ENCODE measurements at places on chromosomes 13 and 19.

- DNase-seq: no peak
Measured at GRCh38 chr13:45320876-45321629, 19.9 kb downstream of the TPT1 start.

DNA sequence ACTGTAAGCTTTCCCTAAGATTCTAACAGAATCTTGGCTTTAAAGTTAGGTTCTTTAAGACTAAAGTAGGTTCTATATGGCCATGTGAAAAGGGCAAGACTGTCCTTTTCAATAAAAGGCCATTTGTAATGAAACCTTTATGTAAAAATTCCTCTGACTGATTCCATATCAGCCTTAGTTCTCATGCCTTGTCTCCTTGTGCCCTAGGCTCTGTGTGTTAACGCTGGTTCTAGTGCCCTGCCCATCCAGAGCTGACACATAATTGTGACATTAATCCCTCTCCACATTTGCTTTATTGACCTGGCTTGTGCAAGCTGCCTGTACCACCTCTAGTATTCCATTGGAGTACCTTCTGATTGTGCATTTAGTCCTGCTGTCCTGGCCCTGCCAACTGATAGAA lies 28.2 kb downstream of the CYSLTR2 start:
- no peak for DNase-seq

DNA sequence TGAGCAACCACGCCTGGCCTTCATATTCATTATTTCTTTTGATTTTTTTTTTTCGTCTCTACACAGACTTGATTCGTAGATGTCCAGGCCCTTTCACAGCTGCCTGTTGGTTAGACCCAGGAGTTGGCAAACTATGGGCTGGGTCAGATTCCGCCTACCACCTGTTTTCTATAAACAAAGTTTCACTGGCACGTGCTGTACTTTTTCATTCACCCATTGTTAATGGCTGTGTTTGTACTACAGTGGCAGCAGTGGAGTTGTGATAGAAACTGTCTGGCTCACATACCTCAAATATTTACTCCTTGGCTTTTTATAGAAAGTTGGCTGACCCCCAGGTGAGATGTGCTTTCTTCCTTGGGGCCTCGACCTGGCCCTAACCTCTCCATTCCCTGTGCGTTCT lies 72.9 kb upstream of the TEX29 start:
- DNase-seq: no peak

DNA sequence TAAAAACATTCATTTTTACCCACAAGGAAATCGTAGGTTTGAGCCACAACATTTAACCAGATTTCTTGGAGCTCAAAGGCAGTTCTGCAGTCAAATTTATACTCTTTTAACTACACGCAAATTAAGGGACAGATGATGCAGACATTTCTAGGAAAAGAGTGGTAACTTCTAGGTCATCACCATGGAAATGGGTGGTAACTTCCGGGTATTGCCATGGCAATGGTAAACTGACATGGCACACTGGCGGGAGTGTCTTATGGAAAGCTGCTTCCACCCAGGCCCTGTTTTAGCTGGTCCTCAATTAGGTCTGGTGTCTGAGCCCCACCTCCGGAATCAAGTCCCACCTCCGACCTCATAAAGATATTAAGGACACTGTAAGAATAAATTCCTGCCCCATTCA lies 10.4 kb upstream of the LYPD5 start:
- DNase-seq: no peak

DNA sequence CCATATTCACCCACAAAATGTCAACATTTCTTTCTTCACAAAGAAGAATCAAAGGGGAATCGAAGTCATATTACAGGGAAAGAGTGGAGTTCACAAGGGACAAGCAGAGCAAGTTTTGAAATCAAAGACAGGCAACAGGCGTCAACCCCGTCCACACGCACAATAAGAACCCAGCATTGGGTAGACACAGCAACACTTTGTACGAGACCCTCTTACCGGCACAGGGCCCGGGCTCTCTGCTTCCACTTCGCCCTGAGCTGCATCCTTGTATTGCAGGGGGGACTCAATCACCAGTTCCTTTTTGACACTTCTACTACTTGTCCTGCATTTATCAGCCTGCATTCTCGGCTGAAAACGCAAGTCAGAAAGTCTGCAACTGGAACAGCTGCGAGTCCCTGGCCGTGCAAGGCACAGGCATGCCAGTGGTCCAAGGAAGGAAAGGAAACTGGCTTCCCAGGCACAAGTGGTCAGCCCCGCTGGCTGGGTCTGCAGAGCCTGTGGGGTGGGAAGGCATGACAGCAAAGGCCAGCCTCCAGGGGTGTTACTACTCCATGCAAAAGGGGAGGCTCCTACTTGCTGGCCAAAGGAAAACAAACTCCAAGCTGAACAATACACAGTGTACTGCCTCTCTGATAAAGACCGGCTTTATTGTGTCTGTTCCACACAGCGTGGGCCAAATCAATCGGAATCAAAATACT lies at the start of gene DOCK9:
TSS of gene DOCK9 (minus strand) at position 497 of the 698 bp plus-strand sequence. CDS start at position 342, 155 bp downstream.
- peak; percentile 97 for DNase-seq

GRCh38 chr13:94139393-94139995 lies 340.0 kb downstream of the DCT start:
- no peak for DNase-seq

- DNase-seq: no peak
Measured at GRCh38 chr19:12331211-12331941, 2.1 kb downstream of the ZNF563 start.

GRCh38 chr13:37484056-37484455 lies 114.5 kb downstream of the POSTN start:
- no peak for DNase-seq

DNA sequence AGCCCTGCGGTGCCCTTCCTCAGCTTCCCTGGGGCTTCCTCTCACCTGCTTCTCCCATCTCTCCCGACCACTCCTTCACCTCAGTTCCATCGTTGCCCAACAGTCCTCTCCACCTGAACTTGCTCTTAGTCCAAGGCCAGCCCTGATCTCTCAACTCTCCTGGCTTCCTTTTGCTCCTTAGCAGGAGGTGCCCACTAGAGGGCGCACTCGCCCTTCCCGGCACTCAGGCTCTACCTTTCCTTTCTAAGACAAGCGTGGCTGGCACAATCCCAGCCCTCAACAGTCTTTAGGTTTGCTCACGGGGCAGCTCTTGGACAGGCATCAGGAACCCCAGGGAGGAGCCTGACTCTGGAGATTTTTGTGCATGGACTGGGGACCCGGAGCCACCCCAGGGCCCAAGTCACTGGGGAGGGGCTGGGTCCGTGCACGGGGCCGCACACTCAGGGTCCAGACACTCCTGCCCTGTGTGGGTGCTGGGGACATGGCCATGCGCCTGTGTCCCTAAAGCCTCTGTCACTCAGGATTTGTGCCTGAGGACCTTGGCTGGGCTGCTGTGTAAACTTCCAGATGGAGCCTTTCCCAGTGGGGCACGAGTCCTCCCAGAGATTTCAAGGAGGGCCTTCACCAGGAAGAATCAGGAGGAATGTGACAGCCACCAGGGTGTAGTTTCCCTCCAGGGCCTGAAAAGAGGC lies 12.1 kb upstream of the CEACAM8 start:
- DNase-seq: peak; percentile 13

GRCh38 chr19:58305932-58306323 lies 751 bp downstream of the ERVK3-1 start:
- DNase-seq: no peak

GRCh38 chr13:75219479-75220237 lies 262.3 kb downstream of the TBC1D4 start:
- peak; percentile 57 for DNase-seq

DNA sequence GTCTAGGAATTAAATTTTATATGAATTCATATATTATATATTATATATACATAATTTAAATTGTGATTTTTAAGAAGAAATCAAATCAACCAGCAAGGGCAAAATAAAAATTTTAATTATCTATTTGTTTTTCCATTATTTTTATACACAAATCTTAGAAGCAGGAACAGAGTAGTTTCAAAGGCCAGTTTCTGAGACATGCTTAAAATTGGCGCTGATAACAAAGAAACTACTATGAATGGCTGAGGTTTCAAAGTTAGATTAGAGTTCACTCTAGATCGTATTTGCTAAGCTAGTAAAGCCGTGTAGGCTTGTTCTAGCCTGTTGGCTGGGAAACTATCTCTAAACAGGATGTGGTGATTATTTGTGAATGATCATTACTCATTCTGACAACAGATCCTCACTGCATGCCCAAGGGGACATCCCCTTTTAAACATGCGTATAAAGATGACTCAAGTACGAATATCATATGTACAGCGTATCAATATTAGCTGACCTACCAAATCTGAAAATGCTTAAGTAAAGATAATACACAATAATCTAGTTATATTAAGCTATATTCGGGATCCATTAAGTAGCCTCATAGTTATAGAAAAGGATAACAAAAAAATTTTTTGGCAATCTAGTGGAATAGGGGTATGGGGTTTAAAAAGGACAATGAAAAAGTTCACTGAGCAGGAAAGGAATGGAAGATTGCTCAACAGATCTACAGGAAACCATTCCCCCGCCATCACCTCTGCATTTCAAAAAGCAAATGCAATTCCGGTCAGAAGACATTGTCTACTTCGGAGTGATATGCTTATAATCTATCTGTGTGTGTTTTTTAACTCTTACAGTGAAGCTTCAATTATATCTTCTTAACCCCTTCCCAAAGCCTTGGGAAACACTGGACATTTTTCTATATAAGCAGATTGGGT lies 150.1 kb downstream of the SHISA2 start:
- DNase-seq: no peak

GRCh38 chr13:98216135-98216565 lies 39.1 kb upstream of the RNF113B start:
- peak; percentile 24 for DNase-seq

GRCh38 chr13:46553521-46553885 lies 533 bp downstream of the LRCH1 start:
- no peak for DNase-seq

GRCh38 chr13:113616991-113617749 lies 32.6 kb downstream of the TFDP1 start:
- DNase-seq: no peak

DNA sequence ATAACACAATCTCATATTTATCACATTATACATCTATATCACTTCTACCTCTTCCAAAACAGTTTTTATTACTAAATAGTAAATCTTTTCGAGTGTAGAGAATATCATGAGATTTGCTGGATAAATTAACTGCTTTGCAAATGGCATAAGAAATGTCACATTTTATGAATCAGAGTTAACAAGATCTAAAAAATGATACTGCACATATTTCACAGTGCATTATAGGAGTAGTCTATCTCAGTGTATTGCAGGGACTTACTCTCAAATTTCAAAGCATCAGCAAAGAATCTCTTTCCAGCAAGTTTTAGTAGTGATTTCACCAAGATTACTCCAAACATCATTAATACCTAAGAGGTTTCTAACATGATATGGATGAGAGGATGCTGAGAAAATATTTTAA lies 687.1 kb upstream of the SLITRK1 start:
- DNase-seq: no peak

- DNase-seq: no peak
Measured at GRCh38 chr19:34120846-34121639, 51.3 kb upstream of the LSM14A start.

DNA sequence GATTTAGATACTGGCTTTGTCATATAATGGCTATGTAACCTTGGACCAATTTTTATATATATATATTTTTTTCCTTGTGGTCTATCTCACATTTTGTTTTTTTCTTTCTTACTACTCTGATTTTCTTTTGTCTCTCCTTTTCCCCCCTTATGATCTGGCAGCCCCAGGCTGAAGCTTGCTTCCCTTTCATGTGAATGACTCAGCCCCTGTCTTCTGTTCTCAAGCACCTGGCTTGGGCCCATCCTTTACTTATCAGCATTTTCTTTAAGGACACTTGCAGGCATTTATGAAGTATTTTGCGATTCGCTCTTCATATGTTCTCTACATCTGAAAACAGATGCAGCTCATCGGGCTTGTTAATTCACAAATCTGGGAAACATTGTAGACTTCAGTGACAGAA lies 163.6 kb downstream of the SPRY2 start:
- no peak for DNase-seq

DNA sequence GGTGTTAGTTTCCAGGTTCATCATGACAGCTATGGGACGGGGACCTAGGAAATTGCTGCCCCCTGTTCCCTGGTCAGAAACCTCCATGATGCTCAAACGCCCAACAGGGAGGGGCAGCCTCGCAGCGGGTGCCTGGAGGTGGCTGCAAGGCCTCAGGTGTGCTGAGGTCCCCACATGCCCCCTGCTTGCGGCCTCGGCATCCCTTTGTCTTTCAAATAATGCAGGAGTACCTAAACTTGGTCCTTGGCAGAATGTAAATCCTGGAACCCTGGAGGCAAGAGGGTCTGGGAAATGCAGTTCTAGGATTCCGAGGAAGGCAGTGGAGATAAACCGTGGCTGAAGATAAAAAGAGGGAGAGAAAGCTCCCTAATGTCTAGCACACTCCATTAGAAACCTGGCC lies 52.4 kb downstream of the SKA3 start:
- no peak for DNase-seq

DNA sequence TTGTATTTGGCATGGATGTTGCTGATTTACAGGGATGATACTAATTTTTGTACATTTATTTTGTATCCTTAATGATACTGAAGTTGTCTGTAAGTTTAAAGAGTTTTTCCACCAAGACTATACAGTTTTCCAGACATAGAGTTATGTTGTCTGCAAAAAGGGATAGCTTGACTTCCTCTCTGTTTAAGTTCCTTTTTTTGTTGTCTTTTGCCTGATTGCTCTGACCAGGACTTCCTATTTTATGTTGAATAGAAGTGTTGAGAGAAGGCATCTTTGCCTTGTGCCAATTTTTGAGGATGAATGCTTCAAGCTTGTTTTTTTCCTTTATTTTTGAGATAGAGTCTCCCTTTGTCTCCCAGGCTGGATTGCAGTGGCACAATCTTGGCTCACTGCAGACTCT lies 36.8 kb upstream of the ZNF681 start:
- DNase-seq: no peak

DNA sequence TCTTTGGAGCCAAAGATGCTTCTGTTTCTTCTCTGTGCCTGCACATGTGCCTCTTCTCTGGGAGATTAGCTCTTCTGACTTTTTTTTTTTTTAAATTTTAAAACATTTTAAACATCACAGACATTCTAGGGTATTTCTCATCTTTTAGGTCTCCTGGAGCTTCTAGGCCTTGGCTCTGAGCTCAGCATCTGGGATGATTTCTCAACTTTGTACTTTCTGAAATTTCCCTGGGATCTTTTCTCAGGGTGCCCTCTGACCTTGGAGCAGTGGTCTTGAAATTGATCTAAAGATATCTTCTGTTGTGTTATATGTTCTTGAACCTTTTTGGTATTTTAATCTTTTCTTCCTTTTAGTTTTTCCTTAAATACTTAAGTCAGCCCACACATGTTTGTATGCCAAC lies 6.2 kb downstream of the WASF3 start:
- DNase-seq: no peak

DNA sequence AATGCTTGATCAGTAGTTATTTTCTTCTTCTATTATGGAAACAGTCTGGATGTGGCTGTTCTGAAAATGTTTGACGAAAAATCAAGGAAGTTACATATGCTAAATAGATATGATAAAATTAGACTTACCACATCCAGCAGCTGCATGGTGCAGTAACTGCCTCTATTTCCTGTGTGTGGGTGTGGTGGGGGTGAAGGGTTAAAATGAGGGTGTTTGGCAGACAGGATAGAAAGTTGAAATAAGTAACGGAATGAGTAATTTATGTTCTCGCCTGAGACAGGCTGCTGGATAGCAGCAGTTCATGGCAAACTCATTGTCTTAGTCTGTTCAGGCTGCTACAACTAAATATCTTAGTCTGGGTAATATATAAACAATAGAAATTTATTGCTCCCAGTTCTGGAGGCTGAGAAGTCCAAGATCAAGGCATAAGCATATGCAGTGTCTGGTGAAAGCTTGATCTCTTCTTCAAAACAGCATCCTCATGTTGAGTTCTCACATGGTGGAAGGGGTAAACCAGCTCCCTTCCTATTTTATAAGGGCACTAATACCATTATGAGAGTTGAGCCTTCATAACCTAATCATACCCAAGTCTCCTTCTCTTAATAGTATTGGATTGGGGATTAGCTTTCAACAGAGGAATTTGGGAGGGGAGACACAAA lies 1248.9 kb downstream of the SLITRK5 start:
- no peak for DNase-seq

Measured in pons (tissue), 1 donor.